Eye (tissue), 1 donor: ENCODE measurements at places on chromosomes 4 and X.

GRCh38 chr4:175536852-175537453 lies 275.1 kb downstream of the GPM6A start:
- DNase-seq, result peak; percentile 86

- DNase-seq, result no peak
Observed at GRCh38 chr4:35963974-35964515, 280.3 kb downstream of the ARAP2 start.

DNA sequence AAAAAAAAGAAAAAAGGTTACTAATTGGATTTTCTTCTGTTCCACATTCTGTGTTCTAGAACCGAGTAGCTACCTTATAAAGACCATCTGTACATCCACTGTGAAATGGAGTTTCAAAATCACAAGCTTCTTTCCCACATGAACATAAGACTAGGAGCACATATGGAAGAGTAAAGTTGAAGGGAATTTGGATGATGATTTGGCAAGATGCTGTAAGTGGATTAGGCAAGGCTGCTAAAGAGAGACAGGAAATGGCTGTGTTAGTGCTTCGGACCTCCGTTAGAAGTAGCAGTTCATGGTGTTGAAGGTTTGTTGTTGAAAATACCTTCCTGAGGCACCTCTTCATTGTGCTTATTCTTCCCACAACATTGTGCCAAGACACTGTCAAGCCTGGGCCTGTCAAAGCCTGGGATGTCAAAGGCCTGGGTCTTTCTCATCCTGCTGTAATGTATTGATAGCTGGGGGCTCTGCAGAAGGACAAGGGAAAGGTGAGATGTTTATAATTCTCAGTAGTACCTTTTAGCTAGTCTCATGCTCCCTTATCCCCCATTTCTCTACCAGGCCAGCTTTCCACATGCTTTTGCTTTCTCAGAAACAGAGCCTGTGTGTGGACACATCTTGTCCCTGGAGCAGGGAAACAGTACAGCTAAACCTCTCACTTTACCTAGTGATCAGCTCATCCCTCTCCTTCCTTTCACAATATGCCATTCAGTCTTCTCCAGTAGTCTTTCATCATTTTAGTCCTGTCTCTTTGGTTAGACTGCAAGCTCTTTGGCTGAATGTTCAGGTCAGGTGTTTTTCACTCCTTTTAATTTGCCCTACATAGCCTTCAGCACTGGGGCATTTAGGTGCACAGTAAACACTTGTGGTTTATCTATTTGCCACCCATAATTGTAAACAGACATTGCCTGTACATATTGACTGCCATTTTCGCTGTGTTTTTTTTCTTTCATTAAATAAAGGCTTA lies 37.9 kb upstream of the CYP2U1 start:
- no peak for DNase-seq

GRCh38 chr4:115850799-115851509 lies 737.5 kb upstream of the NDST4 start:
- DNase-seq, result no peak

- DNase-seq, result no peak
Observed at GRCh38 chrX:150849486-150849885, 49.0 kb downstream of the CD99L2 start.

- no peak for DNase-seq
Observed at GRCh38 chr4:182884040-182884439, 33.1 kb downstream of the DCTD start.

- no peak for DNase-seq
Observed at GRCh38 chr4:53010318-53010717, 148.2 kb downstream of the RASL11B start.

- no peak for DNase-seq
Observed at GRCh38 chr4:121034017-121034416, 38.3 kb downstream of the NDNF start.

DNA sequence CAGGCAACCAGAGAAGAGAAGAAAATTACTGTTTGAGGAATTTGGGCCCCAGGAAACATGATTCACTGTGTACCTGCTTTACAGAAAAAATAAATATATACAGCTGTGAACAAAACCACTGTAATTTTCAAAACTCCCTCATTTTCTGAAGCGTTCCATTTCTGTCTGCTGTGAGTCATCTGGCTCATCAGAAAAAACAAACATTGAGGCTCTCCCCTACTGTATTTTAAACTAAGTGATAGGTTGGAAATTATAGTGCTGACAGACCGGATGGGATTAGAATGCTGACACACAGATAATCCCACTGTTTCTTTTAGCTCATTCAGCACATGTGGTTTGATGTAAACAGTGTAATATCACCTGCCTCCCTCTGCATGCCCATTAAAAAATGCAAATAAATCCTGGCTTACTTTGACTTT lies 847.0 kb downstream of the TRIML1 start:
- no peak for DNase-seq

- no peak for DNase-seq
Observed at GRCh38 chr4:145352438-145353145, 129.1 kb upstream of the SMAD1 start.

GRCh38 chr4:99390055-99390454 lies 37.5 kb upstream of the ADH1C start:
- no peak for DNase-seq

- DNase-seq, result no peak
Observed at GRCh38 chr4:19478791-19479190, 772.9 kb upstream of the SLIT2 start.

- DNase-seq, result no peak
Observed at GRCh38 chr4:32145987-32146386, 1425.8 kb downstream of the PCDH7 start.

- peak; percentile 54 for DNase-seq
Observed at GRCh38 chr4:119861731-119862130, 204.9 kb downstream of the MAD2L1 start.

DNA sequence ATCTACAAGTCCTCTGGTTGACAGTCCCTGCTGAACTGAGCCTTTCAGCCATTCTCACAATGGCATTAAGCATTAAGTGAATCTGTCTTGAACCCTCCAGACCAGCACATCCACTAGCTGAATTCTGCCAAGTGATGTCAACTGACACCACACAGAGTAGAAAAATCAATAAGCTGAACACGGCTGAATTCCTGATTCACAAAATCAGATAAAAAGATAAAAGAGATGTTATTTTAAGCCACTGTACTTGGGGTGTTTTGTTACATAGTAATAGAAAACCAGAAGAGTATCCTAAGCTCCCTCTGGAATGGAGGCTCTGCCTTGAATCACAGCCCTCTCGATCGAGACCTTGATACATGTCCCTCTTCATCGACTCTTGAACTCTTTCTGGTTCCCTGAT lies 336.5 kb downstream of the DMD start:
- DNase-seq, result no peak

DNA sequence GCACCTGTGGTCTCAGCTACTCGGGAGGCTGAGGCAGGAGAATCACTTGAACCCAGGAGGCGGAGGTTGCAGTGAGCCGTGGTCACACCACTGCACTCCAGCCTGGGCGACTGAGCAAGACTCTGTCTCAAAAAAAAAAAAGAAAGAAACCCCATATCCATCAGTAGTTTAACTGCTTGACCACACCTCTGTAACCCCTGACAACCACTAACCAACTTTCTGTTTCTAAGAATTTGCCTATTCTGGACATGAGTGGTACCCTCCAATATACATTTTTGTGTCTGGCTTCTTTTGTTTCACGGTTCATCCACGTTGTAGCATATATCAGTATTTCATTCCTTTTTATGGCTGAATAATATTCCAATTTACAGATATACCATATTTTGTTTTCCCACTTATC lies 9.1 kb downstream of the PPAT start:
- no peak for DNase-seq

DNA sequence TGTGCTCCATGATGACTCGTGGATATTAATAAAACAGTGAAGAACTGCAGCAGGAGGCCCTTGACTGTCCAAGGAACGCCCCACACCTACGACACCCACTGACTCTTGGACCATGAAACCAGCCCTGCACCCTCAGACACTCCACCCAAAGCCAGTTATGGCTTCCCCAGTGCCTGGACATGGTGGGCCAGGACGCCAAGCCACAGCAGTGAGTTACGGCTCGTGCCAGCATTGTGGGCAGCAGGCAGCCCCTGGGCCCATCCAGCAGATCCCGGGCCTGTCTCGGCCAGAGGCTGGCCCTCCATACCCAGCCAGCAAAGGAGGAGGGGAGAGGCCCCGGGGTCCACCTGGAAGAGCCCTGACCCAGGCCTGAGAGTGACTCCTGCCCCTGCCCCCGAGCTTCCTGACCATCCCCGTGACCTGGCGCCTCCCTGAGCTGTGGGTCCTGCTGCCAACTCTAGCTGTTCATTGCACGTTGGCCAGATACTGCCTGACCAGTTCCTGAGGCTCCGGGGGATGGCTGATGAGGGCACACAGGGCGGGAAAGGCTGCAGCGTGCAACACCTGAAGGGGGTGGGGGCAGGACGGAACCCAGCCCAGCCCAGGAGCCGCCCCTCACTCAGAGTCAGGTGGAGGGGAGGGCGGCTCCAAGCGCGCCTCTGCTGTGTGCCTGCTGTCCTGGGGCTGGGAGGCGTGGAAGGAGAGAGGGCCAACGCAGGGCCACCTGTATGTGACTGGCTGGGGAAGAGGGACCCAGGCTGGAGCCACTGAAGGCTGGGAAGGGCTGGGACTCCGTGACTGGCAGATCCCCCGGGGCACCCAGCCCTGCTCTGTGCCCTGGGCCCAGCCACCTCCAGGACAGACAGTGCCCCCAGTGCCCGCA lies 739 bp downstream of the SLC49A3 start:
- DNase-seq, result no peak

GRCh38 chrX:32533848-32534247 lies 677.5 kb downstream of the DMD start:
- no peak for DNase-seq

DNA sequence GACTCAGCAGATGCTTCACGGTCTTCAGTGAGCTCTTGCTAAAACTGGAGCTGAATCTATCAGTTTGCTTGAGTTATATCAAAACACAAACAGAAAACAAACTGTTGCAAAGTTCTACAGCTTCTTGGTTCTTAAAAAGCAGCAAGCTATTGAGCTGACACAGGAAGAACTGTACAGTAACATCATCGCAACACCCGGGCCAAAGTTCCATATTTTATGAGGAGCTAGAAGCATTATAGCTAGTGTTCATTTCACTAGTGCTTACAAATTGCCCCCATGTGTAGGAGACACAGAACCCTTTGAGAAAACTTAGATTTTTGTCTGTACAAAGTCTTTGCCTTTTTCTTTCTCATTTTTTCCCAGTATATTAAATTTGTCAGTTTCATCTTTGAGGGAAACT lies 17.3 kb upstream of the CSTF2 start:
- DNase-seq, result no peak

DNA sequence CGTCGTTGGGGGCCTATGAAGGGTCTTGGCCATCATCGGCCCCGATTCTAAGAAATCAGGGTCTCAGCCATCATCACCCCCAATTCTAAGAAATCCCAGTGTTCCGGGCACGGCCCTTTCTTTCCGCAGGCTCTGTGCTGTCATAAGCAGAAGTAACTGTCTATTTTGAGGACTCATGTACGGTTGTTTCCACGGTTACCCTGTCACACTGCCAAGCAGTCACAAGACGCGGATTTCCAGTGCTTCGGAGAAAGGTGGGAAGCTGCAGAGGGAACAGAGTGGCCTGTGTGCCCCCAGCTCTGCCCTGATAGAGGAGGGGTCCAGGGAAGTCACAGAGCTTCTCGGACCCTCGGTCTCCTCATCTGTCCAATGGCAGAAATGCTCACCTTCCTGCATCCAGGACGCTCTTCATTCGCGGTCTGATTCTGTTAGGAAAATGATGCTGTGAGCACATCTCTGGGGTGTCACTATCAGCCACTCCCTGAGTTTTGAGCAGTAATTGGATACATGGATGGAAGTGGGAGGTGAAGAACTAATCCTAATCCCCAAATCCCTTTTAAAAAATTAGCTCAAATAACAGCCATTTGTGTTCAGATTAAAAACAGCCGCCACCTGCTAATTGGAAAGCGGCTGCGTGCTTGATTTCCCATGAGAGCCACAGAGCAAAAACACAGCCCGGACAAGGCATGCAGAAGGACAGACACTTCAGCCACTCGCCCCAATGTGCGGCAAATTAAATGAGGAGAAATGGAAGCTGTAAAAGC lies 73.1 kb downstream of the WFS1 start:
- peak; percentile 75 for DNase-seq

DNA sequence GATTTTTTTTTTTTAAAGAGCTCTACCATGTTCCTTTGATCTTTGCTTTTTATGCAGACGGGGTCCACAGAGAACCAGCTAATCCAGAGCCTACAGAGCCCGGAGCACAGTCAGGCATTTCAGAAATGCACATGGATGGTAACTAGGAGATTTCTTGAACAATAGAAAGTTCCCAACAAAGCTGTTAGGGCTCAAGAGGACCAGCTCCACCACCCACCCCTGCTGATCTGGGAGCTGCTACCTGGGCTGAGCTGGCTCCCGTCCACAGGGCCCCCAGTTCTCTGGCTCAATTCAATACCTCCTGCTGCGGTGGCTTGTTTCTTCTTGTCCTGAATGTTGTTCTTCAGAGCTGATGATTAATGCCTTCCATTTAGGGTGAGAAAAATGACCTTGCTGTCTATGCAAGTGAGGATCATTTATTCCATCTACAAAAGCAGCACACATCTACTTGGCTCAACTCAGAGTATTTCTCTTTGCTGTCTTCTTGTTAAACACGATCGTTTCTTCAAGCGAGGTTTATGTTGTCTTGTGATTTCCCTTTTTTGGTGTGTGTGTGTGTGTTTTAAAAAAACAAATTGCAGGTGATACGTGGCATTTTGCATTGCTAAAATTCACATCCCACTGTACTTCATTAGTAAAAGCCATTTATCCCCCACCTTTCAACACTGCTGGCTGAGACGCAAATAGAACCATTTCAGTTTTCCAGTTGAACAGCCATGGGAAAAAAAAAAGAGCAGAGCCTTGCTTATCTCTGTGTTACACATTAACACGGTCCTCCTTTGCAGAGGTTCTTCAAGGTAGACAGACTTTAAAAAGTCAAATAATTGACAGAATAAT lies 31.3 kb downstream of the IGFBP7 start:
- peak; percentile 71 for DNase-seq

DNA sequence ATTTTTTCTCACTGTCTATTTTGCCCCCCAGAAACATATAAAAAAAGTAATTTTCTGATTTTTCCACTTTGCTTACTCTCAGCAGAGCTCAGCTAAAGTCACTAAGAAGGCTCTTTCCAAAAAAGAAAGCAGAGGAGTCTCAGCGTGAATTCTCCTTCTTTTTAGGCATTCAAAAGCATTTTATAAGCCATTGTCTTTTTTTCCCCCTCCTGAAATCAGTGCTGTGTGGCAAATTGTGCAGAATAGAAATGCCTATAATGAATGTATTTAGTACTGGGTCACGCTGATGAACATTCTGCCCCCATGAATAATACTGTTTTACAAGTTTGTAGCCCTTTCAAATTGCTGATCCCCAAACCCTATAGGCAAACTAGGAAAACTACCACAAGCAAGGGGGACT lies 1.6 kb upstream of the PCDH18 start:
- DNase-seq, result peak; percentile 21

DNA sequence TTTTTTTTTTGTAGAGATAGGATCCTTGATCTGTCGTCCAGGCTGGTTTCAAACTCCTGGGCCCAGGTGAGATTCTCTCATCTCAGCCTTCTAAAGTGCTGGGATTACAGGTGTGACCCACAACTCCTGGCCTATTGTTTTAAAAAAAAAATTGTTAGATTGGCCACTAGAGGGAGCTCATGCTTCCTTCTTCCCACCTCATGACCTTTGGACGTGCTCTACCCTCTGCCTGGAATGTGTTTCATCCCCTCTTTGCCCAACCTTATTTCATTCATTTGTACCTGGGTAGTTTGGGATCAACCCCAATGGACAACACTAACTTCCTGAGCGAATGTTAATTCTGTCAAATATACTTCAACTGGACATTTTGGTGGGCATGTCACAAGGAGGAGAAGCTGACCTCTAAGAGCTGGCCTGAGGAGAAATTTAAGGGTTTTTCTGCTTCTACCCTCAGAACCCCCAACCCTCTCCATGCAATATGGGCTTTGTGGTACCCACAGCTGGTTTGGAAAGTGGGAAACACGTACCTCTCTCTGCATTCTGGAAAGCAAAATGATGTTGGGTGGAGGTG lies 6.4 kb downstream of the PPEF2 start:
- DNase-seq, result peak; percentile 40
